Activated CD4-positive, alpha-beta T cell treated with anti-CD3 and anti-CD28 coated beads for 36 hours (primary cell): ENCODE measurements at places on chromosomes 1 and 21. TPM values are rescaled to one million over a fixed set of nuclear protein-coding genes. Genes with fewer than 3 reads are reported as not detected.

- DNase-seq: no peak
Measured at GRCh38 chr1:18891426-18891780, 11.0 kb downstream of the ALDH4A1 start.

DNA sequence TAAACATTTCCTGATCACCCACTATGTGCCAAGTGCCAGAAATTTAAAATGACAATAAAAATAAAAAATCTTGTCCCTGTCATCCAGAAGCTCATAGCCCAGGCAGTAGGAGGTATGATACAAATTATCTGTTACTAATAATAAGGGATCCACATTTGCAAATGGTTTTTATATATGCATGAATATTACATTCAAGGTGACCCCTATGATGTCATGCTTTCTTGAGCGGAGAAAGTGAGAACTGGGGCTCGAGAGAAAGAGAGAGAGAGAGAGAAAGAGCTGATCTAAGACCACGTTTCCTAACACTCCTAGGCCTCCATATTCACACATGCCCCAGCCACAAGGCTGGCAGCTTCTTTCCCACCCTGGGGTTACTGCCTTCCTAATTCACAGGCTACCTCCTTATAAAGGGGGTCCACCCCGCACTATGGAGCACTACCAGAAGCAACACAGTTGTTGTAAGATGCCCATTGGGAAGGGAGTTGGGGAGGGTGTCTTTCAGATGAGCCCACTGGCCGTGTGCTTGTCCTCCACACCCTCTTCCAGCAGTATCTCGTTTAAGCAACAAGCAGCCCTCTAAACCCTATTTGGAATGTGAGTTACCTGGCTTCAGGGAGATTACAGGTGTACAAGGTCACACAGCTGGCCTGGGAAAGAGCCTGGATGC lies 28.8 kb upstream of the LRRN2 start:
- no peak for DNase-seq

GRCh38 chr1:165842671-165843129 lies 15.3 kb downstream of the UCK2 start:
- peak; percentile 28 for DNase-seq

GRCh38 chr1:2880812-2881295 lies 79.4 kb upstream of the TTC34 start:
- no peak for DNase-seq

GRCh38 chr1:29349871-29350491 lies 113.7 kb downstream of the PTPRU start:
- DNase-seq: no peak

The C1orf167 gene
- total RNA-seq: not detected

The LCE1B gene
- total RNA-seq: not detected
